ENCODE measurements at places on chromosomes 4 and X.

- DNase-seq: no peak
Measured at GRCh38 chrX:102604327-102604726, 5.0 kb downstream of the ARMCX5 start.

DNA sequence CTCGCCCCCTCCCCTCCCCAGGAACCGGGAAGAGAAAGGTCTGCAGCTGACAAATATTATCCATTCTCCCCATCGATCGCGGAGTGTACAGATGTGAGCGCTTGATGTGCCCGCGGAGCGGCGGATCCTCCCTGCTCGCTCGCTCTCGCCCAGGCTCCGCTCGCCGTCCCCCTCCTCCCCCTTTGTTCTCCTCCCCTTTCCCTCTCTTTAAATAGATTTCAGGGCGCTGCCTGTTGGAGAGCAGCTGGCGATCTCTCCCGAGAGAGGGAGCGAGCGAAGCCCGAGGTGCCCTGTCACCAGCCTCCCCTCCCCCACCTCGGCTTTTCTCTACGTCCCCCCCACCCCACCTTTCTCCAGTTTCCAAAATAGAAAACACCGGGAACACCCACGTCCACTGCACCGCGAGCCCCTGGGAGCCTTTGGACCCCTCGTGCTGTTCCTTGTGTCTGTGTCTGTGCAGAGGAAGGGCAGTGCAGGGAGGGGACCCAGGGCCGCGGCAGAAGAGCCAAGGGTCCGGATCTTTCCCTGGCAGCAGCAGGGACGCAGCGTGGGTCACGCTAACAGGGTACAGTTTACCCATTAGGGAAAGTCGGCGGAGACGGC lies 56.6 kb upstream of the BCOR start:
- no peak for DNase-seq

DNA sequence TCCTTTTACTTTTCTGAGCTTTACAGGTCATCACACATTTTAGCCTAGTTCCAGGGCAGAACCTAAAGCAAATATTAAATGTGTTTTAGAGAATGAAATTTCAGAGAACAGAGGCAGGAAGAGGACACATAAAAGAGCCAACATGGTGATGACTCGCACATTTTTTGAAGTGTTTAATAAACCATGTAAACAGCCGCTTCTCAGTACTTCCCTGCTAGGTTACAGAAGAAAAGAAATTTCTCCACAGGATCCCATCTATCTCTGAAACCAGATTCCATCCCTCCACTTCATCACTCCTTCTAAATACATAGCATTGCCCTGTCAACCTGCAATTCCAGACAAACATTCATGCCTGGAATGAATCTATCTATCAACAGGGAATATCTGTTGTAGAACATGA lies 949.5 kb upstream of the PCDH7 start:
- no peak for DNase-seq

- no peak for DNase-seq
Measured at GRCh38 chrX:47182106-47182700, 11.4 kb upstream of the UBA1 start.

DNA sequence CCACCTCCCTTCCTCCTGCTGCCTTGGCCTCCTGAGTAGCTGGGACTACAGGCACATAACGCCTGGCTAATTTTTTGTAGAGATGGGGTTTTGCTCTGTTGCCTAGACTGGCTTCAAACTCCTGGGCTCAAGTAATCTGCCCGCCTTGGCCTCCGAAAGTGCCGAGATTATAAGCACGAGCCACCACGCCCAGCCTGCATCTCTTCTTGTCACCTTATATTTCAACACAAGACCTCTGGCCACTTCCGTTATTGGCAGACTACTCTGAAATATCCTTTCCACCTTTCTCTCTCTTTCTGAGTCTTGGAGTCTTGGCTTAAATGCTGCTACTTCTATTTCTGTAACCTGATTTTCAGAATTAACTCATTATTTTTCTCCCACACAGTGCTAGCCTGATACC lies 5.6 kb downstream of the KIAA0232 start:
- no peak for DNase-seq

- DNase-seq: no peak
Measured at GRCh38 chr4:48570646-48571220, 80.7 kb downstream of the ZAR1 start.

DNA sequence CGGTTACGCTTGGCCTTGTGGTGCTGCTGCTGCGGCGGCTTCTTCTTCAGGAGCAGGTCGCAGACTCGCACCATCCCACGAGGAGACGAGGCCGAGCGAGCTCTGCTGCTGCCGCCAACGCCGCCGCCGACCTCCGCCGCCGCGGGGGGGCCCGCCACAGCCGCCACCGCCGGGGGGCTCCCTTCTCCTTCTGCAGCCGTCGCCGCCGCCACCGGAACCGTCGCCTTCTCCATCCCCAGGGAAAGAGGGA lies 237 bp downstream of the ANKRD17 start:
- no peak for DNase-seq

DNA sequence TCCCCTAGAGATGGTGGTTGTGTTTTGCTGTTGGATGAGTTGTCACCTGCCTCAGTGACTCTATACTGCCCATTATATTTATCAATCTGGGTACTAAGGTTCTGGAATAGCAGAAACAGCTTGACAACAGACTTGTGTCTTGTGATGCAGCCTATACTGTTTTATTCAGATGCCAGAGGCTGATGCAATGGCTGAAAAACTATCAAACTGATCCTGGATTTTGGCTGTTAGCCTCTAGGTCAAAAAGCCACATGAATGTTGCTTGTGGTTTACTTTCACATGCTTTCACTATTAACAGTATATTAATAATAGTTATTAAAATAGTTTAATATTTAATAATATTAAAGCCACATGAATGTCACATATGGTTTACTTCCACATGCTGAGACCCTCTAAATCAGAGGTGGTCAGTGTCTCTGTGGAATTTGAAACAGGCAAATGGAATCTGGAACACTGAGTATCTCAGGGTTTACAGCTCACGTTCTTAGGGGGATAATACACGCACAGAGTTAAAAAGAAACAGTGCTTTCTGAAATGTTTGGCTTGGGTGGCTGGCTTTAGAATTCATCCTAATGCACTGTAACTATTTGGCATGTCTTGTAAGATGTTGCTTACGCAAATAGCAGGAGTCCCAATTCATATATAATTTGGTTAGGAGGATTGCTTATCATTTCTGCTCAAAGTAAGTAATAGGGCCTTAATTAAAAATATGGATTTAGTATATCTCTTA lies 82.5 kb upstream of the LCORL start:
- no peak for DNase-seq

DNA sequence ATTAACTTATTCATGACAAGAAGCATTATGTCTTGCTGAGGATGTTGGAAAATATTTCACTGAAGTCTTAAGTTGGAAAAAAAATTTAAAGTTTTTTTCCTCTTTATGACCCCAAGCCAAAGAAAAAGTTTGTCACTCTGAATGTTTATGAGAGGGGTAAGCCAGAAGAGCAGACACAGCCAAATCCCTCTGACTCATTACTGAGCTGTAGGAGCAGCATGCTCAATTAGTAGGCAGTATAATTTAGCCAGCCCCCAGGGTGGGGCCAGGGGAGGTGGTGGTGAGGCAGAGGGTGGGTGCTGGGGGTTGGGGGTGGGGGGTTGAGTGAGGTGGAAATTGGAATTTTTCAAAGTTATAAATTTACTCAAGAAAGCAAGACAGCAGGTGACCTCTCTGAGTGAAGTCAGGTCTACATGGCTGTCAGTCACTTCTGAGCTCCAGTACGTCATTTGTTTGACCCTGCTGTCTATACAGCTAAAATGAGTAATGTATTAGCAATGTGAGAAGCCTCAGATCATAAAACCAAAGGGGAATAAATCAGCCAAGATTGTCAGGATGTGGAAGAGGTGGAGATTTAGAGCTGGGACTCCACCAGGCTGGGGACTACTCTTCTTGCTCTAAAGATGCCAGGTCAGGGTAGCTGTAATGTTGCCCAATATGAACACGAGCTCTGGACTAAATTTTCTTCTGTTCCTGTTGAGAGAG lies 98.8 kb upstream of the NDP start:
- DNase-seq: no peak

DNA sequence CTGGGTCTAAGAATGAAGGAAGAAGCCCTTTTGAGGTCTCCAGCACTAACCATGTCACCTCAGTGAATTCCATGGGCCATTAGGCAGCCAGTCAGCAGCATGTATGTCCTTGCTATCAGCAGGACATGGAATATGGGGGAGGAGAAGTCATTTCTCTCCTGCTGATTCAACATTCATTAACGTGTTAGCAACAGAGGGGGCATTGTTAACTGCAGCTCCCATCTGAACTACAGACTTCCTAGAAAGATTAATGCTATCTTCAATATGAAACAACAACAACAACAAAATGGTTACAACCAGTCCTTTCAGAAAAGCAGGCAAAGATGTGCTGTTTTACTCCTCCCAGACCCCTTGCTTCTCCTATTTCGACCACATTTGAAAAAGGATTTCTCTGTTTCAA lies 120.4 kb upstream of the SLC34A2 start:
- DNase-seq: no peak

- DNase-seq: no peak
Measured at GRCh38 chr4:3355266-3355748, 62.5 kb downstream of the RGS12 start.

GRCh38 chr4:155805016-155805415 lies 46.2 kb downstream of the GUCY1B1 start:
- DNase-seq: no peak

- peak; percentile 14 for DNase-seq
Measured at GRCh38 chrX:46561824-46562657, 11.5 kb upstream of the CHST7 start.

Measured in CD4-positive, alpha-beta T cell treated with Interleukin-15 for 4 hours (primary cell).